H9 (cell line): ENCODE measurements at places on chromosomes 1 and 21.

DNA sequence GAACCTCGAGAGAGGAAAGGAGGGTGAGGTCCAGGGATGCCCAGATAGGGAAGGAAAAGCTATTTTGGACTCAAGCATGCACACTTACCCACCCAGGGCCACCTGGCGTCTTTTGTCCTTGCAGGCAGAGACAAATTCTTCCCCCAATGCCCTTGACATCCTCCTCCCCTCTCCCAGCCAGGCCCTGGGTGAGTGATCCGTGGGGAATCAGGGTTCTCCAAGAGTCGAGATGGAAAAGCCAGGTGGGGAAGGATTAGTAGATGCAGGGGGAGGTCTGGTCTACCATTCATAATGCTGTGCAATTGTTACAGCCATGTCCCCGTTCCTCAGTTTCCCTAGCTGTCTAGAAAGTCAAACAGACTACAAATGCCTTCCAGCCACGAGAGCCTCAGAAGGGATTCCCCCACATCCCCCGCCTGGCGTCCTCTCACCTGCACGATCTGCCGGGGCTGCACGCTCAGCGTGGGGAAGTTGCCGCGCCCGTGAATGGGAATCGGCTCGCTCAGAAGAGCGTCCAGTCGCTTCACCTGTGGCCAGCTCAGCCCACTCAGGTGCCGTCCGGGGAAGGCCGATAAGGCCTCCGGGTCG, 580 bp downstream of the TENT5B start:
- DNase-seq = no peak

GRCh38 chr1:245001252-245001651, 136.9 kb upstream of the HNRNPU start:
- DNase-seq = no peak

- DNase-seq = no peak
Measured at GRCh38 chr1:110511436-110511835, 7.5 kb downstream of the KCNA10 start.

- no peak for DNase-seq
Measured at GRCh38 chr1:211742272-211742671, 66.9 kb upstream of the NEK2 start.

DNA sequence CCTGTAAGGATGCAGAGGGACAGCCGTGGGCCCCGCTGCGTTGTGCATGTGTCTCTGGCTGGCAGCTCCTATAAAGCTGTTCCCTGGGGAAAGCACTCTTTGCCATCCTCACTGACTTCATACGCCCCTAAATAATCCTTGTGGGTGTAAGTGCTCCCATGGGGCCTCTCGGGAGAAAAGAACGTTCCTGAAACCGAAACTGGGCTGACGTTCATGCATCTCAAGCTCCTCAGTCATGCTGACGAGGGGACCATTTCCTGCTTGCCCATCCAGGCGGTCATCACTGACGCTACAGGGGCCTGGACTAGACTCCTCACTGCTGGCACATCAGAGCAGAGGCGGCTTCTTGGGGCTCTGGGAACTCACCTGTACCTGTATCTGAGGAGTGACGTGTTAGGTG, 73.1 kb upstream of the USP24 start:
- DNase-seq = no peak

- no peak for DNase-seq
Measured at GRCh38 chr1:185404907-185405568, 88.0 kb upstream of the IVNS1ABP start.

GRCh38 chr21:27371115-27371974, 404.5 kb upstream of the ADAMTS5 start:
- no peak for DNase-seq

DNA sequence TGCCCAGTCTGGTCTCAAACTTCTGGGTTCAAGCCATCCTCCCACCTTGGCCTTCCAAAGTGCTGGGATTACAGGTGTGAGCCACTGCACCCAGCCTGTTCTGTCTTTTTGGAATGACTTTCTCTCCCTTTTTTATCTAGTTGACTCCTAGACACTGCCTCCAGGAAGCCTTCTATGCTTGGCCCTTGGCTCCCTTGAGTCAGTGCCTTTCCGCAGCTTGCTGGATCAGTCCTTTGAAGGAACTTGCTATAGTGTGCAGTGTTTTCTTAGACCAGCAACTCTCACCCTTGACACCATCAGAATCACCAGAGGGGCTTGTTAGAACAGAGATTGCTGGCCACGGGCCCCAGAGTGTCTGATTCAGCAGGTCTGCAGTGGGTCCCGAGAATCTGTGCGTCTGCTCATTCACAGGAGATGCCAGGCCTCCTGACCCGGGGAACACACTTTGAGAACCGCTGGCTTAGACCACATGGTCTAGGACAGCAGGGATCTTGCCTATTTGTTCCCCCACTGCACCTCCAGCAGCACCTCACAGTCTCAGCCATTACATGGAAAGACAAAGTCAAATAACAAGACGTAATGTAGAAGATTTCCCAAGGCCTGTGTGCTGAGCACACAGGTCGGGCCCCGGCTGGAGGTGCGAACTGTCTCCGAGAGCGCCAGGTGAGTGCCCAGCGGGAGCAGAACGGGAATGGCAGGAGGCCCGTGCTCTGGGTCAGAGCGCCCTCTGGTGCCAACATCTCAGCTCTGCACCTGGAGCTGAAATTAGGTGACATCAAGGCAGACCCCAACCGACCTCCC, 27.4 kb upstream of the CTPS1 start:
- peak; percentile 91 for DNase-seq

DNA sequence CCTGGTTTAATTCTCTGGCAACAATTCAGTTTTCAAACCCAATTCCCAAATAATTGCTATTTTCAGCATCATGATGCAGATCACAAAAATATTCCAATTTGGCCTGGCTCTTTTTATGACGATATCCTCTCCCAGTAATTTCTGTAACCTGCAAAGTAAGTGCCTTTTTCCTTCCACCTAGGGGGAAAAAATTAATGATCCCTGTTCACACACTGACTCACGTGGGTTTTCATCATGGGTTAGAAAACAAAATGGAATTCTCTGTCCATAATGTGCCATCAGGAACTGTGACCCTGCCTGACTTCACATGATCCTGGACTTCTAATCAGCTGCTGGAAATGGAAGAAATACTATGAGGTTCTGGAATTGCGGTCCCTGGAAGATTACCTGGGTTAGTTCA, 24.5 kb downstream of the AK2 start:
- DNase-seq = no peak
